T-helper 22 cell (primary cell): ENCODE measurements at places on chromosomes 6 and 20.

DNA sequence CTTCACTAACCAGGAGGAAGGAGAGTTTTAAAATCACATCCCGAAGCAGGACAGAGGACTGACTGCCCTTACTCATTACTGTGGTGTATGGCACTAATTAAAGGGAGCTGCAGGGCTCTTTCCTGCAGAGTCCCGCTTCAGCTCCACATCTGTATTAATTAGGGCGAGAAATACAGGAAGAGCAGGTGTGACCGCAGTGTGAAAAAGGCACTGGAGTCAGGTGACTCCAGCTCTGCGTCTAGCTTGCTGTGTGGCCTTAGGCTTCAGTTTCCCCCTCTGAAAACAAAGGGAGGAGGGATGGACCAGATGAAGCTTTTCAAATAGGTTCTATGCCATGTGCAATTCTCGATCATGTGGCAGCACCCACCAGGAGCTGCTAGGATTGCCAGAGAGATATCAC is 34.0 kb downstream of the KIAA1755 start:
- DNase-seq: no peak

DNA sequence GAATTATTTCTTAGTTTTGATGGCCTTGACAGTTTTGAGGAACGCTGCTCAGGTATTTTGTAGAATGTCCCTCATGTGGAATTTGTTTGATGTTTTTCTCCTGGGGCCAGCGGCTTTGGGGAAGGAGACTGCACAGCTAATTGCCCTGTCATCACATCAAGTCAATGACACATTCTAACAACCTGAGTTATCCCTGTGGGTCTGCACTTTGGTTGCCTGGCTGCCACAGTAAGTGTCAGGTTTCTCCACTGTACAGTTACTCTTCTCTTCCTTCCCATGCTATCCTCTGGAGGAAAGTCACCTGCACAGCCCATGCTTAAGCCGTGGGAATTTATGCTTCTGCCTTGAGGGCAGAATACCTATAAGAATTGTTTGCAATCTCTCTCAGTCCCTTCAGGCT is 1.4 kb upstream of the TREML4 start:
- DNase-seq: no peak

GRCh38 chr20:50356962-50357782 is 153.0 kb upstream of the PTPN1 start:
- DNase-seq: no peak

GRCh38 chr20:23298926-23299672 is 51.5 kb upstream of the NXT1 start:
- DNase-seq: no peak

DNA sequence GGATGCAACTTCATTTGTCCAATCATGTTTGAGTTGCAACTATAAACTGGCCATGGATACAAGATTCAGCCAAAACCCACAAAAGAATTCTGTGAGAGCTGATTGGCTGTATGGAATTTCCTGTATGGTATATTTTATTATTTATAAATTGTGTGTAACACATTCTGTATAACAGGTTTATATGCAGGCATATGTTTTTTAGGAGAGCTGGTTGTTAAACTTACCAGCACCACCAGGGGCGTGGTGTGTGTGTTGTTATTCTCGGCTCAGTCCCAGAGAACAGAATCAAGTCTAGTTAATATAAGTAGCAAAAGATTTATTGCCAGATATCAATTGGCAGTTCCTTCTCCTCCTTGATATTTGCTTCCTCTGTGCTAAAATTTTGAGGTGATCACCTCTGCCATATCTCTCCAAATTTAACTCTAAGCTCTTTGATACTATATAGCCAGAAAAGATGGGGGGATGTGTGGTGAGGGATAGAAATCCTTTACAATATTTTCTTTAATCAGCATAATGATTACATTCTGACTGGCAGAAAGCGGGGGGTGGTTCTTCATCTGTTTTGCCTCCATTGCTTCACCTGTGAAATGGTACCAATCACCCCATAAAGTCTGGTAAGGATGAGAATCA is 22.9 kb downstream of the CNBD2 start:
- no peak for DNase-seq

- DNase-seq: no peak
Observed at GRCh38 chr6:141134723-141135122, 998.0 kb upstream of the GJE1 start.

DNA sequence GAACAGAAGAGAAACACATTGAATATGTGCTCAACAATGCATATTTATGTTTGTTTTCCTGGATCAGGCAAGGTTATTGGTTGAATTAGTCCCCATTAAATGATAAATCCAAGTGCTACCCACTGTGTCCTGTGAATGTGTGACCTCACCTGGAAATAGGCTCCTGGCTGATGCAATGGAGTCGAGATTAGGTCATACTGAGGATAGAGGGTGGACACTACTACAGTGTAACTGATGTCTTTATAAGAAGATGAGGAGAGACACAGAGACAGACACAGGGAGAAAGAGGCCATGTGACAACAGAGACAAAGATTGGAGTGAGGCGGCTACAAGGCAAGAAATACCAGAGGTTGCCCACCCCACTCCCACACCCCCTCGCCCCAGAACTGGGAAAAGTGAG is 559.3 kb downstream of the C6orf118 start:
- DNase-seq: no peak

GRCh38 chr6:90087106-90087833 is 193.0 kb downstream of the GJA10 start:
- no peak for DNase-seq

DNA sequence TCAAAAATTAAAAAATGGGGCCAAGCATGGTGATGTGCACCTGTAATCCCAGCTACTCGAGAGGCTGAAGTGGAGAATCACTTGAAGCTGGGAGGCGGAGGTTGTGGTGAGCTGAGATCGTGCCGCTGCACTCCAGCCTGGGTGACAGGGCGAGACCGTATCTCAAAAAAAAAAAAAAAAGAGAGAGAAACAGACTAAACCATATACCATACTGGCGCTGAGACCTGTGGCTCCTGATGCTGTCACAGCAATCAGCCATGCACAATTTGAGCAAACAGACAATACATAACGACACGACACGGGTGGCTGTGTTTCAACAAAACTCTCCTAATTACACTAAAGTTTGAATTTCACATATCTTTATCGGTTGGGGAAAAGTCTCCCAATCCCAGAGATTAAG is 14.9 kb upstream of the CBFA2T2 start:
- no peak for DNase-seq

DNA sequence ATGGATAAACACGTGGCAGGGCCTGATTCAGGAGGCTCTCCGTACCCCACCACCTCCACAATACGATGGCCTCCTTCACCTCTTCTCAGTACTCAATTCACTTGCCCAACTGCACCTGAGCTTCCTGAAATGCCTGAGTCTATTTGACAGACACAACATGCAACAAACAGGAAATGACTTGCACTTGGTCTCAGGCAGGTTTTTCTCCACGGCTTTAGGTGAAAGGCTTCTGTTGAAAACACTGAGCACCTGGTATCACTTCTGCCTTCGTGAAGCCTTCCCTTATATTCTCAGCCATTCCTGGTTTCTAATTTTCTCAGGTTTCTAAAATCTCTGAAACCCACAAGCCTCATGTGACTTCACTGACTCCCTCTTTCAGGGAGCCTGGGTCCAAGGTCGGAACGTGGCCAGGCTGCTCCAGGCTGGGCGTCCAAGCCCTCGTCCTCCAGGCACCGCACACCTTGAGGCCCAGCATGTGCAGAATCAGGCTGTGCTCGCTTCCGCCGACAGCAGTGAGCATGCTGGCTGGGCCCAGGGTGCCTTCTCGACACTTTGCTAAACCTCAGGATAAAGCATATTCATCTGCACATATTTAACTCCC is 34.7 kb downstream of the TAF4 start:
- no peak for DNase-seq

- no peak for DNase-seq
Observed at GRCh38 chr6:166307082-166308032, 835 bp downstream of the PRR18 start.

DNA sequence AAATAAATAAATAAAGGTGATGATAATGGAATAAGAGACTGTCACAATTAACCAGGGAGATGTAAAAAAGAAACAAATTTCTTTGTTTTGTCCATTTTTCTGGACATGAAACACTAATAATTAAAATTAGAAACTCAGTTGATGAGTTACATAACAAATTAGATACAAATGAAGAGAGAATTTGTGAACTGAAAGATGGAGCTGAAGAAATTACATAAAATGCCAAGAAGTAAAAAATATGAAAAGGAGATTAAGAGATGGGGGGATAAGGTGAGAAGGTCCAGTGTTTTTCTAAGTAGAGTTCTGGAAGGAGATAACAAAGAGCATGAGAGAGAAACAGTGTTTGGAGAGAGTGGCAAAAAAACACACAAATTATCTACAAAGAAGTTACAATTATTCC is 89.4 kb upstream of the AGPAT4 start:
- DNase-seq: no peak

GRCh38 chr20:59361411-59361810 is 61.0 kb downstream of the EDN3 start:
- DNase-seq: no peak

GRCh38 chr6:41596096-41596685 is 42.1 kb upstream of the MDFI start:
- no peak for DNase-seq

DNA sequence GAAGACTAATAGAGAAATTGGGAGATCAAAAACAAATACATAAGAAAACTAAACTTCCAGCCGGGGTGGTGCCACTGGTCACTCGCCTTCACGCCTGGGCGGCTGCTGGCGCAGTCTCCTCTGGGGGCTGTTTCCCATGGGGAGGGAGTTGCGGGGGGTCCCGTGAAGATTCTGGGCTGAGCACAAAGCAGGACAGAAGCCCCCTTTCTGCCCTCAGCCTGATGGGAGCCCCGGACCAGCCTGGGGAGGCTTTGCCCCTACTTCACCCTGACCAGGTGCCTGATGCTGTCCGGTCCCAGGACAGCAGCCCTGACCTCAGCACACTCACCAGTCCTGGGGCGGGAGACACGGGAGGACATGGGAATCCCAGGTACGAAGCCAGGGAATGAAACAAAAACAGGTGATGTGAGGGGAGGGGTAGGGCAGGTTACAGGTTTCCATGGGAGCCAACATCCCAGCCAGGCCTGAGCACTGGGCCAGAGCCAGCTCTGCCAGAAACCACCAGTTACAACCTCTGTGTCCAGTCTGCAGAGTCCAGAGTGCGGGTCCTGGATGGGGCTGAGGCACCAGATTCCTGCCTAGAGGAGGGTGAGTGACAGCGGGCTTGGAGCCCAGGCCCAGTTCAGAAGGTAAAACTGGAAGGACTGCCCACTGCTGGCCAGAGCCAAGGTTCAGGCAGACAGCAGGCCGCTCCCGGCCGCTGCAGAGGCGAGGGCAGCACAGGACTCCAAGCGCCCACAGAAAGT is 326.4 kb downstream of the TAF4 start:
- DNase-seq: no peak

GRCh38 chr6:39143238-39143930 is 28.4 kb upstream of the SAYSD1 start:
- DNase-seq: no peak

- no peak for DNase-seq
Observed at GRCh38 chr20:13928901-13929300, 61.5 kb downstream of the SEL1L2 start.

- no peak for DNase-seq
Observed at GRCh38 chr6:50185006-50185405, 135.3 kb upstream of the DEFB112 start.

GRCh38 chr6:33683576-33684427 is 27.7 kb downstream of the UQCC2 start:
- DNase-seq: no peak

GRCh38 chr6:98454809-98455322 is 379.5 kb upstream of the POU3F2 start:
- DNase-seq: no peak

DNA sequence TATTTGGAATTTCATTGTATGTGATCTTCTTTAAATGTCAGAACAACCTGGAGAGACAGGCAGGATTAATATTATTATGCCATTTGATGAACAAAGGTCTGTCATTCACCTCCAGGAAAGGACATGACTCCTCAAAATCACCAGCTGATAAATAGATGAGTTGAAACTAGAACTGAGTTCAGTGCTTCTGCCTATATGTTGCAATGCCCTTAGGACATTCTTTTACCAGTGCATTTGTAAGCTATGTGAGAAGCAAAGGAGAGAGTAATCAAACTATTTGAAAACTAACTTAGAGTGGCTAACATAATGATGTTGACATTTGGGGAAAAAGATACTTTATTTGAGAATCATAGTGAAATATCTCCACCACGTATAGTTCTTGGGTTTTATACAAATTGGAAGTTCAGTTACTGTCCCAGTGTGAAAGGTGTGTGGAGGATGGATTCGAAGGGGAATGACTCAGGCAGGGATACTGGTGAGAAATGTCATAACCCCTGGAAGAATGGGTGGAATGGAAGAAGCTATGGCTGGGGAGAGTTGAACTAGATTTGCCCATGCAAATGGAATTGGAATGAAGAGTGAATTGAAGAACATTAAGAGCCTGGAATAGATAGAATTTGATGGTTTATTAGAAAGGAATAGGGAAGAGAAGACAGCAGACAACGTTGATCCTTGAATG is 21.5 kb downstream of the PKIB start:
- no peak for DNase-seq

- DNase-seq: no peak
Observed at GRCh38 chr6:169890901-169891300, 139.5 kb downstream of the ERMARD start.

DNA sequence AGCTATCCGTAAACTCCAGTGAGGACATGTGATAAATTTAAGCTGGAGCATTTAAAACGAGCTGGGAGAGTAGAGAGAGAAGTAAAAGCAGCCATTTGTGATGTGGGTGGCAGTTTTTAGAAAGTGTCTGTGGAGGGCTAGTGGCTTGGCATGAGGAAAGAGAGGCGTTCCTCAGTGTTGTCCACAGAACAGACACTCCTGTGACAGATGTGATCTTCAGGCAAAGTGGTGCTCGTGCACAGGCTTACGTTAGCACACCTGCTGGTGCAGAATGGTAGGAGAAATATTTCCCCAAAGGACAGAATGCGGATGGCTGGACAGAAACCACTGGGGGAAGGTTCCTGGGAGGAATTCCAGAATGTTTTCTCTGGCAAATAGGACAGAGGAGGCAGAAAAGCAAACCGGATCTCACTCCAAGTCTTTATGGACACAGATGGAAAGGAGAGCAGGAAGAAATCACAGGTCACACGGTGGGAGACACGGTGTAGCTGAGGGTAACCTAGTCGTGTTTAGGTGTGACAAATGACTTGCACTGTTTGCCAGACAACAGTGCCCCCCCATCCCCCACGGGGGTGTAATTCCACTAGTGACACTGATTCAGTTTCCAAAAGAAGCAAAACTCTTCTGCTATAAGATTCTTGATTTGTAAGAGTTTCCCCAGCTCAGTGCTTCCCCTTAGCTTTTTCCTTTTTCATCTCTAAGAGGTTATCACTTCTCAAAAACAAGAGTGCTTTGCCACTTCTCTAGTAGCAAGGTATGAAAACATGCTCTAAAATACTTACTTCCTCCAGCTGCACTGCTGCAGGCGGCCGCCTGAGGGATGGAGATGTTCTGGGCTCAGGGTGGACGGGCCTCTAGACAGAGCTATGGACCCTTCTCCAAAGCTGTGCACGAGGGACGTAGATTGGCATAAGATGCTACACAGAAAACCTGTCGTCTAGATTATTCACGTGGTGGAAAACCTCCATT is 293.2 kb downstream of the QKI start:
- no peak for DNase-seq

GRCh38 chr20:44171775-44172571 is 15.0 kb downstream of the JPH2 start:
- DNase-seq: no peak

- DNase-seq: no peak
Observed at GRCh38 chr6:20028562-20028961, 183.7 kb downstream of the MBOAT1 start.
